ENCODE measurements at places on chromosomes 3 and 15. TPM values are rescaled to one million over a fixed set of nuclear protein-coding genes. Genes with fewer than 3 reads are reported as not detected.

Gene ANKRD63
- total RNA-seq = under 0.01 TPM

Gene PPCDC
- 13.3 TPM for total RNA-seq

Gene GUCA1C
- total RNA-seq = not detected

- no peaks in the 10 kb centered on the region for H3K27me3 ChIP-seq
- DNase-seq = peak; percentile 72
- H3K27ac ChIP-seq = no peak overlapping the region
- H3K36me3 ChIP-seq = no peaks in the 10 kb centered on the region
Measured at GRCh38 chr3:86785386-86785785, 205.6 kb downstream of the VGLL3 start.

DNA sequence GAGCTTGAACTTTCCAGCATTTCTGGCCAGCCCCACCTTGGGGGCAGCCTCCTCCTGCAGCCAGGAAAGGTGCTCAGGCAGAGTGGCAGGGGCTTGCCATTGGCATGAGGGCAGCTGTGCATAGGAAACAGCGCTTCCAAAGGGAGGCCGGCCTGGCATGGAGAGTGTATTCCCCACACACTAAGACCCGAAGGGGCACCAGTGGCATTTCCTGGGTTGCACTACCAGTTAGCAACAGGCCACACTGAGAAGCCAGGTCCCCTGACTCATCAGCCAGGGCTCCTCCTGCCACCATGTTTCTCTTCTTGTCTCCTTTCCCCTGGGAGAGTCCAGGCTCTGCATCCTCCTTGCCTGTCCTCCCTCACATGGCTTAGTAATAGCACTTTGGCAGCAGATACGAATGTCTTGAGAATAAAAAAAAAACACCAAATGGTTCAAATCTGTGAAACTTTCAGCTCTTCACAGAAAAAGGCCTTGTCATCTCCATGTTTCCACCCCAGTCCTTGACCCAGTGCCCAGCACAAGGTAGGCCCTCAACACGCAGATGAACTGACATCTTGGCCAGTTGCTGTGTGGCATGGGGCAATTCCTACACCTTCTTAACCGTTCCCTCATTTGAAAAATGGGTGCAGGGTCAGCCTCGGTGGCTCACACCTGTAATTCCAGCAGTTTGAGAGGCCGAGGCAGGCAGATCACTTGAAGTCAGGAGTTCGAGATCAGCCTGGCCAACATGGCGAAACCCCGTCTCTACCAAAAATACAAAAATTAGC lies 180.4 kb downstream of the SMAD6 start:
- H3K4me3 ChIP-seq = no peak overlapping the region
- peak overlapping the region; percentile 88 for H3K27ac ChIP-seq
- H3K4me1 ChIP-seq = peaks cover 20% of the 10 kb centered on the region
- no peaks in the 10 kb centered on the region for H3K36me3 ChIP-seq

- DNase-seq = no peak
- no peaks in the 10 kb centered on the region for H3K36me3 ChIP-seq
- no peak overlapping the region for H3K27ac ChIP-seq
- no peaks in the 10 kb centered on the region for H3K4me1 ChIP-seq
- no peak overlapping the region for H3K4me3 ChIP-seq
Measured at GRCh38 chr3:126051234-126051633, 32.7 kb downstream of the SLC41A3 start.

DNA sequence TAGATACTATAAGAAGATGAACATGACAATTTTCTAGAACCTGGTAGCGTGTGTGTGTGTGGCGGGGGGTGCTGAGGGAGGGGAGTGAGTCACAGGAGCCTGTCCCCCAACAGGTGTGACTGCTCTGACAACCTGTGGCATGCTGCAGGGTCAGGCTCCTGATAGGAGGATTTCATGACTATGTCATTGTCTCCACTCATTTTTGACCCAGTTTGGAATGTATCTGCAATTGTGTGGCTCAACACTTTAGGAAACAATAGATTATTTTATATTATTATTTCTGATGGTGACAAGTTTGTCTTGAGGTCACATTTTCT lies 9.3 kb upstream of the VILL start:
- H3K36me3 ChIP-seq = peaks cover 25% of the 10 kb centered on the region
- no peaks in the 10 kb centered on the region for H3K4me1 ChIP-seq
- H3K27me3 ChIP-seq = no peaks in the 10 kb centered on the region
- DNase-seq = no peak

DNA sequence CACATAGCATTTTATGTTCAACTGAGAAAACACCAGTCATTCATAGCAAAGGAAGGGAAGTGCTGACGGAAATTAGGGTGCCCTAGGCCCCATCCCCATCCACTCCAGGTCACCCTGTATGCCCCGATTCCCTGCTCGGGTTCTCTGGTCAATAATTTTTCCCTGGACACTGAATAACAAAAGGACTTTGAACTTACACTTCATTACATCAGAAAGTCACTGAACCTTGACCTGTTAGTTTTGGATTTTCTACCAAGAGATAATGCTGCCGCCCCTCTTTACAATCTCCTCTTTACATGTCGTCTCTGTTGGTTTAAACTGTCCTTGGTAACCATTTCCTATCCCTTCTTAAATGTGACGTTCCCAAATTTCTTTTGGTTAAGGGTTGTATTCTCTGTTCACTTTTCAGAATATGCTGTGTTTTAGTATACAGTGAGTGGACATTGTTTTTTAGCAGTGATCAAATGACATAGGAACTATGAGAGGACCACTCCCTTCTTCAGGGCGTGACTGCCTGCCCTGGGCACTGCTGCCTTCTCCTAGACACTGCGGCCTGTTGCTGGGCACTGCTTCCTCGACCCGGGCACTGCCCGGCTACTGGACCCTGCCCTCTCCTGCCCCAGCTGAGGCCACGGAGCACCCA lies 13.6 kb upstream of the AHSG start:
- peaks cover 5% of the 10 kb centered on the region for H3K27me3 ChIP-seq
- no peak overlapping the region for H3K27ac ChIP-seq
- no peak for DNase-seq
- no peak overlapping the region for H3K4me3 ChIP-seq
- H3K4me1 ChIP-seq = no peaks in the 10 kb centered on the region

DNA sequence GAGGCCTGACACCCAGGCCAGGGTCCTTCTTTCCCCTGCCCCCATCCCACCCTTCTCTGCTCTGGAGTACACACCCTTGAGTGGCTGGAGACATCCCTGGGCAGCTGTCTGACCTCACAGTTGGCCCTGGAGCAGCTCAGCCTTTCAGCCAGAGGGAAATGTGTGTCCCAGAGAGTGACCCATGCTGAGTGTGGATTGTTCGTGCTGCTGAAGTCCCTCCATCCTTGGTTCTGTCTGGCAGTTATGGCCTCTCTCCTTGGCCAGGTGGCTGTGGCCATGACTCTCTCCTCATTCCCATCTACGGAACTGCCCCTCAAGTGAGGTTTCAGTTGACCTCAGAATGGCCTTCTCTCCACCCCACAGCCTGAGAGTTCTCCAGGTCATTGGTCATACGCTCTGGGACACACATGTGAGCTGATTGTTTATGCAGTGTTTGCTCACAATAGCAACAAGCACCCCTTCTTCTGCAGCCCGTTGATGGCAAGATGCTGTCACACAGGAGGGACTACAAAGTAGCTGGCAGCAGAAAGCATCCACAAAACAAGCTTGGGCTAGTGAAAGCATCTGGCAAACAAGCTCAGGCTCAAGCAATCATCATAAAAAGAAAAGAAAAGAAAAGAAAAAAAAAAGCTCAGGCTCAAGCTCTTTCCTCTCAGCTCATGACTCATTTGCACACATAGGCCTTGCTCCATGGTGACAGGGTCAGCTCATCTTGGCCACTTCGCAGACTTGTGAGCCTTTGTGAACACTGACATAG lies 55.3 kb upstream of the ITGA11 start:
- H3K4me1 ChIP-seq = peaks cover 20% of the 10 kb centered on the region
- no peak overlapping the region for H3K4me3 ChIP-seq
- DNase-seq = peak; percentile 35

GRCh38 chr15:69104050-69104750 lies 56.2 kb upstream of the GLCE start:
- no peaks in the 10 kb centered on the region for H3K4me1 ChIP-seq
- H3K36me3 ChIP-seq = no peaks in the 10 kb centered on the region
- H3K4me3 ChIP-seq = no peak overlapping the region
- no peak overlapping the region for H3K27ac ChIP-seq
- peaks cover 71% of the 10 kb centered on the region for H3K27me3 ChIP-seq
- DNase-seq = no peak

- H3K4me3 ChIP-seq = no peak overlapping the region
- H3K4me1 ChIP-seq = peaks cover 9% of the 10 kb centered on the region
Measured at GRCh38 chr3:127610105-127610504, 11.9 kb downstream of the MCM2 start.

DNA sequence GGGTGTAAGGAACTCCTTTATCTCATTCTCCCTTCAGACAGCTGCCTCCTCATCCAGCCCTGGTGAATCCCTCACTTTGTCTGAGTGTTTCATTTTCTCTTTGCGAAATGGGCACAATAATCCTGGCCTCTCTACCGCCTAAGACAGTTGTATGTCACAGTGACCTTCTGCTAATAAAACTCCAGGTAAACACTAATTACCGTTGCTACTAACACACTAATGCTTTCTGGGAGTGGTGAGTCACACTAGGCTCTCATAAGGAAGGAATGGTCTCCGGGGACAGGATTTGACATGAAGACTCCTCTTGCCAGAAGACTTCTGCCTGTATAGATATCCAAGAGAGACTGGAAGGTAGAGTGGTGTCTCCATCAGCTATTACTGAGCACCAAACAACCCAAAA lies 71.7 kb upstream of the SNRK start:
- H3K27me3 ChIP-seq = peaks cover 11% of the 10 kb centered on the region
- no peak overlapping the region for H3K27ac ChIP-seq
- H3K4me1 ChIP-seq = peaks cover 2% of the 10 kb centered on the region
- no peak for DNase-seq
- no peaks in the 10 kb centered on the region for H3K36me3 ChIP-seq
- no peak overlapping the region for H3K4me3 ChIP-seq

- no peaks in the 10 kb centered on the region for H3K4me1 ChIP-seq
- H3K27ac ChIP-seq = no peak overlapping the region
- H3K36me3 ChIP-seq = no peaks in the 10 kb centered on the region
- DNase-seq = peak; percentile 21
- no peak overlapping the region for H3K4me3 ChIP-seq
Measured at GRCh38 chr3:23421811-23422516, 218.8 kb downstream of the UBE2E2 start.

DNA sequence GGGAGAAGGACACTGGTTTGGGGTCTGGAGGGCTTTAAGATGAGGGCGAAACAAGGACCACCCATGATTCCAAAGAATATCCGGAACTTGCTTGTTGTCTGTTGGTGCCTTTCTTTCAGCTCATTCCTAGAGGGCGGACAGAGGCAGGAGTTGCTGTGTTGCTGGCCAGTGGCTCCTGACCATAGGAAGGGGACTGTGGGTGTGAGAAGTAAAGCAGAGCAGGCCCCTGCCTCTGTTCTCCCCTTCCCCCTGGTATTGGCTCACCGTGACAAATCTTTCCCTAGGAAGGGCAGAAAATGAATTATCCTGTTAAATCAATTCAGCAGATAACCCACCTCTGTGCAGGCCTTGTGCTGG lies 89.1 kb downstream of the LIPC start:
- H3K27me3 ChIP-seq = no peaks in the 10 kb centered on the region
- H3K36me3 ChIP-seq = no peaks in the 10 kb centered on the region
- DNase-seq = no peak
- H3K27ac ChIP-seq = no peak overlapping the region

DNA sequence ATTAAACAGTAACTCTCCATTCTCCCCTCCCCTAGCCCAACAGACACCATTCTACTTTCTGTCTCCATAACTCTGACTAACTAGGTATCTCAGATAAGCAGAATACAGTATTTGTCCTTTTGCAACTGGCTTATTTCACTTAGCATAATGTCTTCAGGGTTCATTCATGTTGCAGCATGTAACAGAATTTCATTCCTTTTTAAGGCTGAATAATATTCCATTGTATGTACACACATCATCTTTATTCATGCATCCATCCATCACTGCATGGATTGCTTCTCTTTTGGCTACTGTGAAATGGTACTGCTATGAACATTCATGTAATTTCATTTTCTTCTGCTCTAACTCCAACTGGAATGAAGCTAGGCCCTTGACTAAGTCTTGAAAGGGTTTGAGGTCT lies 2.0 kb upstream of the PTPN23 start:
- H3K27me3 ChIP-seq = no peaks in the 10 kb centered on the region
- H3K4me3 ChIP-seq = no peak overlapping the region
- no peak overlapping the region for H3K27ac ChIP-seq
- peaks cover 7% of the 10 kb centered on the region for H3K4me1 ChIP-seq
